ENCODE measurements at places on chromosomes 5 and 9. TPM values are rescaled to one million over a fixed set of nuclear protein-coding genes. Genes with fewer than 3 reads are reported as not detected.

The N4BP3 gene
- polyA plus RNA-seq, result 4.4 TPM

The FAM78A gene
- polyA plus RNA-seq, result 3.0 TPM

The GNA14 gene
- polyA plus RNA-seq, result 17.3 TPM

The PDE6A gene
- polyA plus RNA-seq, result 0.11 TPM

DNA sequence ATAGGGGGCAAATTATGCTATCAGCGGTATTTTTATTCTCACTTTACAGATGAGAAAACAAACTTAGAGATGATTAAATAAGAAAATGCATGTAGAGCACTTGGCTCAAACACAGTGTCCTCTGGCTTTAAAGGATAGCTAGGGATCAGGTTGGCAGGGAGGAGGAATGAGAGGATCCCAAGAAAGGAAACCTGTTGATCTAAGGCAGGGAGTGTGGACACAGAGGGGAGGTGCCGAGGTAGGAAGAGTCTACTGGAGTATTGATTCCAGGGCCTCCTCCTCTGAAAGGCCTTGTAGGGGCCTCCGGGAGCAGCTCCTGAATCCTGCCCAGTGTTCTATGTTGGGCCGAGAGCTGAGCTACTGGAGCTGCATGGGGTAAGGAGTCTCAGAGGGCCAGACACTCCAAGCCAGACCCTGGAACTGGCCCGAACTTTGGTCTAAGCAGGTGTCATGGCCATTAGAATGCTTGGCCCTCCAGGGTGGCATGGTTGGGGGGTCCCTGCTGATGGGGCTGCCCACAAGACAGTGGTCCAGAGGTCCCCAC is 30.4 kb upstream of the TCF7 start:
- no peak for DNase-seq

DNA sequence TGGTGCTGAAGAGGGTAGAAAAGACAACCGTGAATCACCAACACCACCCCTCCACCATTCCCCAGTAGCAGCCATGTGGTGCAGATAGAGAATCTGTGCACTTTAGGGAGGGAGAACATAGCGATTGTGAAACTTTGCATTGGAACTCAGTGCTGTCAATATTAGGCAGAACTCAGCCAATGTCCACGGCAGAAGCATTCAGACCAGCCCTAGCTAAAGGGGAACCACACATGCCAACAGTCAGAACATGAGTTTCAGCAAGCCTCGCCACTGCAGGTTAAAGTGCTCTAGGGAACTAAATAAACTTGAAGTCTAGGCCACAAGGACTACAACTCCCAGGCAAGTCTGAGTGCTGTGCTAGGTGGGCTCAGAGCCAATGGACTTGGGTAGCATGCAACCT is 38.5 kb upstream of the DEPDC1B start:
- no peak for DNase-seq

- DNase-seq, result no peak
These were observed 198.7 kb downstream of the TARS1 start for GRCh38 chr5:33639474-33639873.

GRCh38 chr9:27792971-27793689 is 219.8 kb upstream of the C9orf72 start:
- no peak for DNase-seq

GRCh38 chr5:124876566-124876965 is 130.1 kb upstream of the ZNF608 start:
- no peak for DNase-seq

DNA sequence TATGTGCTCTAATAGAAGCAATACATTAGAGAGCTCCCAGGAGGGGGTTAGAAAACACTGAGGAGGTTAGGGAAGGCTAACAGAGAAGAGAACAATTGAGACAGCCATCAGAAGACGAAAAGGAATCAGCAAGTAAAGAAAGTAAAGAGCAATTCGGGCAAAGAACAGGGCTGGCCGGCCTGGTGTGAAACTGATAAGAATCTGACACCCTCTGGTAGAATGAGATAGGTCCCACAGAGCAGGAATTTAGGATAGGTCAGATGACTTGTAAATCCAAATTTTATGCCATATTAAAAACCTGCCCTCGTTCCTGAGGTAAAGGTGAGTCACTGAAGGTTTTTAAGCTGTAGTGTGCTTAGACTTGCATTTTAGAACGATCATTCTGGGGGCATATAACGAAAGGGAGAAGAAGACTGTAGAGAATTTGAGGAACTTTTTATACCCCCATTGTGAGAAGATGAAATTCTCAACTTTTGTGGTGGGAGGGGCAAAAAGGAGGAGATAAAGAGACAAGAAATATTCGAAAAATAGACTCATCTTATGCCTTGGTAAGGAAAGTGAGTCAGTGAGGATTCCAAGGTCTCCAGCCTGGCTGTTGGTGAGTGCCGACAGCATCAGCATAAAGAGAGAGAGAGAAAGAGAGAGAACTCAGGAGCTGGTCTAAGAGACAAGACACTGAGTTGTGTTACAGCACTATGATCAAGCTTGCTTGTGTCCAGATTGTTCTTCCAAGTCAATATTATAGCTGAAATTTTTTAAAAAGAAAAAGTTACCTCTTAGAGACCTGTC is 51.3 kb downstream of the TMEM167A start:
- no peak for DNase-seq

- no peak for DNase-seq
These were observed 22.5 kb downstream of the POLR1E start for GRCh38 chr9:37508135-37508833.

GRCh38 chr5:118279540-118280294 is 708.6 kb downstream of the DTWD2 start:
- no peak for DNase-seq

GRCh38 chr5:100838048-100838473 is 65.0 kb downstream of the ST8SIA4 start:
- DNase-seq, result no peak

DNA sequence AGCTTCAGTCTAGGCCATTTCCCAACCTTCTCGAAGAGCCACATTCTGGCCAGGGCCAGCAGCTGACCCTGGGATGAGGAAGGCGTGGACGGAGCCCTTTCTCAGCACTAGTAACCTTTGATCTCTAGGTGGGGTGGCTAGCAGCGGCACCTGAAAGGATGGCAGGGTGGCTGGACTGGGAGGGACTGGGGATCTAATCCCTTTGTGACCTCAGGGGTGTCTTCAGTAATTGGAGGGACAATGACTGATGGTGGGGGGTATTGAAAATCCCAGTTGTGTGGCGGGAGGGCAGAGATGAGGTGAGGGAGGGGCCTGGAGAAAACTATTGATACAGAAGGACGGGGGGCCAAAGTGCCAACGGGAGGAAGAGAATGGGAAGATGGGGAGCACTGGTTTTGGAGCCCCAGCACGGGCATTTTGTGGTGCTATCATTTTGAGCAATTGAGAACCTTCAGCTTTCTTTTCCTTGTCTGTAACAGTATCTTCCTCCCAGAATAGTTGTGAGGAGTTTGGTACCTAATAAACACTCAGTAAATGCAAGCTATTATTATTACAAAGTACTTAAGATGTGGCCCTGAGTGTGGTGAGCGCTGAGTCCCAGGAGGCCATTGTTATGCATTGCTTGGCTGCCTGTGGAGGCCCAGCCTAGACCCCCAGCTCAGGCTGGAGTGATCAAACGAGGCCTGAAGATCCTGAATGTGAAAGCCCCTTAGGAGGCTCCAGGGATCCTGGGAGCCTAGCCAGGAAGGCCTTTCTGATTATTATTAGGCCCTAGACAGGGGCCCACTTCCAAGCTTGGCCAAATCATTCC is 37.3 kb upstream of the UBE2D2 start:
- DNase-seq, result no peak

DNA sequence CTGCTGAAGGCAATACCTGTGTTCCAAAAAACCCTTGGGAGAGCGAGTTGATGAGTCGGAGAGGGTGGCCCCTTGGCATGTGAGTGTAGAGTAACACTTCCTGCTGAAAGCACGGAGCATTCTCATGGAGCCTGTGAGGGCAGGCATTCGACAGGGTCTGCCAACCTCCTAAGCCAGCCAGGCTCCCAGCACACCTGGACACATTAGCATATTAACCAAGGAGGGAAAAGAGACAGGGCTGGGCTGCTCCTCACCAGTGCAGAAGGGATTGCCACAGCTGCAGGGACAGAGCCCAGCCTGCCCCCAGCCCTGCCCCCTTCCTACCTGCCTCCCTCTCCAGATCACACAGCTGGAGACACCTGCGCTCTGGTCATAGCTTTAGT is 46.4 kb upstream of the SEMA4D start:
- no peak for DNase-seq

DNA sequence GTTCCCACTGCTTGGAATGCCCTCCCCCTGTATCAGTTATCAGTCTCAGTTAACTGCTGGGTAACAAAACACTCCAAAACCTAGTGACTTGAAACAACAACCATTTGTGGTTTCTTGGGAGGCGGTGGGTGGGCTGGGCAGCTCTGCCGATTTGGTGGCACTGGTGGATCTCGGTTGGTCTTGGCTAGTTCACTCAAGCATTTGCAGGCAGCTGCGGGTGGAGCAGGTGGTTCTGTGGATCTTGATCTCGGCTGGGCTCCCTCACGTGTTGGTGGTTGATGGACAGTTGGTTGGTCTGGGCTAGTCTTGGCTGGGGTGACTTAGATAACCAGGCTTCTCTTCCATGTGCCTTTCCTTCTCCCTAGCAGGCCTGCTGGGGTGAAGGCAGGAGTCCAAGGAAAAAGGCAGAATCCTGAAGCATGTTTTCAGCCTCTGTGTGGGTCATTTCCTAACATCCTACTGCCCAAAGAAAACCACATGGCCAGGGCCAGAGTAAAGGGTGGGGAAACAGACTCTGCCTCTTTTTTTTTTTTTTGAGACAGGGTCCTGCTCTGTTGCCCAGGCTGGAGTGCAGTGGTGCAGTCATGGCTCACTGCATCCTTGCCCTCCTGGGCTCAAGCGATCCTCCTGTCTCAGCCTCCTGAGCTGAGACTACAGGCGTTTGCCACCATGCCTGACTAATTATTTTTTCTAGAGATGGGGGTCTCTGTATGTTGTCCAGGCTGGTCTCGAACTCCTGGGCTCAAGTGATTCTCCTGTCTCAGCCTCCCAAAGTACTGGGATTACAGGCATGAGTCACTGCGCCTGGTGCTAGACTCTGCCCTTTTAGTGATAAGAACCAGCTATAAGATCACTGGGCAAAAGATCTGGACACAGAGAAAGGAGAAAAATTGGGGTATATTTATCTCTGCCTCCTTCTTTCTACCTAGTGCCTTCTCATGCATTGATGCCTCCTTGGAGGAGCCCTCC is 183.7 kb downstream of the RGS3 start:
- no peak for DNase-seq

GRCh38 chr5:137394380-137394779 is 104.7 kb downstream of the SPOCK1 start:
- no peak for DNase-seq

GRCh38 chr5:2188661-2189060 is 305.9 kb upstream of the IRX4 start:
- DNase-seq, result no peak

GRCh38 chr9:104269996-104270963 is 176.2 kb downstream of the SMC2 start:
- no peak for DNase-seq

DNA sequence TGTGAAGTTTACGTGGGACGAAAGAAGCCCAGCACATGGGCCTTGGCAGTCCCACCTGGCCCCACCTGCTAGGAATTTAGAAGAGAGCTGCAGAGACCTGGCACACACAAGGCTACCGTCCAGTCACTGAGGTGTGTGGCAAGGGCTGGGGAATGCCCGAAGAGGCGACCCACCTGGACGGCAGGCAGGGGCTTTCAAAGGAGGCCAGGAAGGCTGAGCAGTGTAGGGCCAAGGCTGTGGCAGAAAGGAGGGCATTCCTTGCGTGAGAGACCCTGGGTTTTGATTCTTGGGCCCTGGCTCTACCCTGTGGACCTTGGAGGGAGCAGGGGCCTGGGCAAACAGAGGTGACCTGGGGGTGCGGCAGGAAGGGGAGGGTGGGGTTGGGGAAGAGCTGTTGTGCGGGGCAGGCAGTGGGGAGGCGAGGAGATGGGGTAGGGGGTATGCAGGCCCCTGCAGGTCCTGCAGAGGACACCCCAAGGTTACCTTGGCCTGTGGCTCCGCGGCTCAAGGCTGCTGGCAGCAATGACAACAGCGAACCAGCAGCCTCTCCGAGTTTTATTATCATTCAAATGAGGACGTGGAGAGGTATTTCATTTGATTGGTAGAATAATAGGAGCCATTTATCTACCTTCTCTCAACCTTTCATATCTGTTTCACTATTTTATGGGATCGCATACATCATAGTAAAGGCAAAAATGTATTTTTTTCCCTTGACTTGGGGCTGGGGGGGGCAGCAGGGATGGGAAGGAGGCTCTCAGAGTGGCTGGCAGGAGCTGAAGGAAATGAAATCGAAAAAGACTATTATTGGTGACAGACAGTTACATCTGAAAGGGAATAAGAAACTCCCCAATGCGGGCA is 24.8 kb downstream of the TSPAN17 start:
- DNase-seq, result no peak

DNA sequence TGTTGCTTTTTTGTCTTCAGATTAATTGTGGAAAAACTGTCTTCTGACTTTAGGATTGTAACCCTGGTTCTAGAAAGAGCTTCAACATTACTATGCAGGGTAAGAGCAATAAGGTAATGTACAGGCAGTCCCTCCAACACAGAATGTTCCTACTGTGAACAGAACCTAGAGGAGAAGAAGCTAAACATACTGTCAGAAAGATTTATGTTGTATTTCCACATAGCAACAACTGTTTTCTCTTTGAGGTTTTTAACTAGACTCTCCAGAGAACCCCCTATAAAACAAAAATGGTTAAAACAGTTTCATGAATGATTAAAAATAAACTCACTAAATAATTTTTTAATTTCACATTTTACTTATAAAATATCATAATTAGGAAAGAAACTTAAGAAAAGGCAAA is 64.3 kb upstream of the NAA35 start:
- no peak for DNase-seq

DNA sequence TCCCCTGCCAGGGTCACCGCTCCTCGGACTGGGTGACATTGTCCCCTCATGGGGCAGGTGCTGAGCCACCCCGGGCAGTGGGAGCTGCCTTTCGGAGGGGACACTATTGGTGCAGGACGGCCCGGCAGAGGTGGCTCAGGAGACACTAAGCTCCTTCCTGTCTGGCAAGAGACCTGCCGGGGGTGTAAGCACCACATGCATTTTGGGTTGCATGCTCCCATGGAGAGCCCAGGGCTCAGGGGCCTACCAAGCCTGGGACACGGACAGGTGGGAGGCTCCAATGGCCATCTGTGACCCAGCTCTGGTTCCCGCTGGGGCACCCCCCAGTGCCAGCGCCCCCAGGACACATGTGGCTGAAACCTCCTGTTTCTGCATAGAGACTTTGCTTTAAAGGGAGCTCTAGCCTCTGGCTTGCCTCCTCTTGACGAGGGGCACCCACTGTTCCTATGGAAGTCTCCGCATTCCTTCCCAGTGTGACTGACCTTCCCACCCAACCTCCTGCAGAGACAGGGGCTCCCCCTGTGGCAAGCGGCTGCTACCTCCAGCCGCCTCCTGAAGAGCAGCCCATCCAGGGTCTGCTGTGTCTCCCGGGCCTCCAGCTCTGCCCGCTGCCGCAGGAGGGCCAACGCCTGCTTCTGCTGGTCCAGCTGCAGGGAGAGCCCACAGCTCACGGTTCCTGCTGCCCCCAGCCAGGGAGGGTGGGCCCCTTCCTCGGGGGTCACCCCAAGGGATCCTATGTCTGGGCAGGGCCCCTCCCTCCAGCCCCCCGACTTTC is 28.1 kb downstream of the CCDC187 start:
- DNase-seq, result no peak

GRCh38 chr9:129761293-129761900 is 8.6 kb upstream of the PTGES start:
- peak; percentile 55 for DNase-seq

- DNase-seq, result no peak
These were observed 5.1 kb upstream of the F12 start for GRCh38 chr5:177414481-177414880.

- no peak for DNase-seq
These were observed 154.5 kb downstream of the TARS1 start for GRCh38 chr5:33595303-33595702.

- DNase-seq, result no peak
These were observed 536.8 kb downstream of the BNC2 start for GRCh38 chr9:16333691-16334090.

GRCh38 chr9:124293718-124294506 is 36.2 kb downstream of the NEK6 start:
- no peak for DNase-seq

Measured in right renal pelvis (tissue), 4 donors.